ENCODE measurements at places on chromosomes 3 and 15.

- no peak for DNase-seq
These were observed 73.5 kb downstream of the TFRC start for GRCh38 chr3:196008387-196008786.

- DNase-seq, result no peak
These were observed 126.7 kb downstream of the IGSF11 start for GRCh38 chr3:118907909-118908308.

GRCh38 chr15:58641660-58642059, 107.8 kb downstream of the ADAM10 start:
- no peak for DNase-seq

DNA sequence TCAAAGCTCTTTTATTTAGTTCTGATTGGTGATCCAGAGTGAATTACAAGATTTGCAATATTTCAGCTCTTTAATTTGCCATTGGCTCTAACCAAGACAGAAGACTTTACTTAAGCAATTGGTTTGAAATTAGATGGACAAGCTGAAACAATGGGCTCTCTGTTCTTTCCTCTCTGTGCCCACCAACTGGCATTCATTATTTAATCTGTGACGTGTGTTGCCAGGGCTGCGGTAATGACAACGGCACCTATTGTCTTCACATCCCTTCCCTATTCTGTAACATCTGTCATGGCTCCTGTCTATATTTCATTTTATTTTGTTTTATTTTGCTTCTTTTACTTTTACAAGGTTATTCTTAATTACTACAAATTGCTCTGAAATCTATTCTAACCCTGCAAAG, 33.9 kb downstream of the PLD1 start:
- no peak for DNase-seq

DNA sequence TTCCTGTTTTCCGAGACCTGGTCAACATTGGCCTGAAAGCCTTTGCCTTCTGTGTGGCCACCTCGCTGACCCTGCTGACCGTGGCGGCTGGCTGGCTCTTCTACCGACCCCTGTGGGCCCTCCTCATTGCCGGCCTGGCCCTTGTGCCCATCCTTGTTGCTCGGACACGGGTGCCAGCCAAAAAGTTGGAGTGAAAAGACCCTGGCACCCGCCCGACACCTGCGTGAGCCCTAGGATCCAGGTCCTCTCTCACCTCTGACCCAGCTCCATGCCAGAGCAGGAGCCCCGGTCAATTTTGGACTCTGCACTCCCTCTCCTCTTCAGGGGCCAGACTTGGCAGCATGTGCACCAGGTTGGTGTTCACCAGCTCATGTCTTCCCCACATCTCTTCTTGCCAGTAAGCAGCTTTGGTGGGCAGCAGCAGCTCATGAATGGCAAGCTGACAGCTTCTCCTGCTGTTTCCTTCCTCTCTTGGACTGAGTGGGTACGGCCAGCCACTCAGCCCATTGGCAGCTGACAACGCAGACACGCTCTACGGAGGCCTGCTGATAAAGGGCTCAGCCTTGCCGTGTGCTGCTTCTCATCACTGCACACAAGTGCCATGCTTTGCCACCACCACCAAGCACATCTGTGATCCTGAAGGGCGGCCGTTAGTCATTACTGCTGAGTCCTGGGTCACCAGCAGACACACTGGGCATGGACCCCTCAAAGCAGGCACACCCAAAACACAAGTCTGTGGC, 16.9 kb downstream of the TMEM43 start:
- no peak for DNase-seq
